CD4-positive, CD25-positive, alpha-beta regulatory T cell (primary cell): ENCODE measurements at places on chromosomes 2 and 18. TPM values are rescaled to one million over a fixed set of nuclear protein-coding genes. Genes with fewer than 3 reads are reported as not detected.

The MYL1 gene
- not detected for total RNA-seq

DNA sequence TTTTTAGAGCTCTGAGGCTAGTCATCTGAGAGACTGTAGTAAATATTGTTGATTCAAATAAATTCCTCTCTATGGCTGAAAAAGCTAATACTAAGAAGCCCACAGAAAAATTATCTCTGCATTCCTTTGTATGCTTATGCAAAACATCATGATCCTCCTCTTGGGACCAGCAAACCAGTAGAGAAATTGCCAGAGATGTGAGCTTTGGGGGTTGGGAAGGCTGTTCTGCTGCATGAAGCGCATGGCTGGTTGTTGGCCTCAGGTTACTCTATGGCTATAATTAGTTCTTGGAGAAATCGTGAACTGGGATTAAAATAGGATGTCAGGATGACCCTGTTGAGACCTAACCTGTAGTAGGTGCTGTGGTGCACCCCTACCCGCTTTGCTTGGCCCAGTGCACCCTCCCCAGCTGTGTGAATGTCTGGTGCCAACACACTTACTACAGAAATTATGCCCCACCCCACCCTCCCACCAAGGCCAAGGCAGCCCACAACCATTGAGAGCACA lies 35.5 kb upstream of the C1D start:
- DNase-seq, result no peak

DNA sequence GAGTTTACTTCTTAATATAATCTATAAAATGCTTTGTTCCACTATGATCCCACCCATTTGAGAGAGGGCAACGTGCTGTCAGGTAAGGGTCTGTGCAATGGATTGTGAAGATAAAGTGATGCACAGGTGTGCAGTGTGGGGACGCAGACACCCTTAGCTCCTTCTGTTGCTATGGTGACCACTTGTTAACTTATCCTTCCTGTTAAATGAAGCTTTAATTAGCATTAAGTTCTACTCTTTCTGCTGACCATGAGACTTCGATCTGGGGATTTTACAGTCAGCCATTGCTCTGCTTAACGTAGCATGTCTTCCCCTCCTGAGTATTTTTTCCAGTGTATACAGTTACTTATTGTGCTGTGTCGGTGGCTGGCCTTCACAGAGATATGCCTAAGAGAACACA lies 23.1 kb upstream of the ALKAL2 start:
- DNase-seq, result no peak

DNA sequence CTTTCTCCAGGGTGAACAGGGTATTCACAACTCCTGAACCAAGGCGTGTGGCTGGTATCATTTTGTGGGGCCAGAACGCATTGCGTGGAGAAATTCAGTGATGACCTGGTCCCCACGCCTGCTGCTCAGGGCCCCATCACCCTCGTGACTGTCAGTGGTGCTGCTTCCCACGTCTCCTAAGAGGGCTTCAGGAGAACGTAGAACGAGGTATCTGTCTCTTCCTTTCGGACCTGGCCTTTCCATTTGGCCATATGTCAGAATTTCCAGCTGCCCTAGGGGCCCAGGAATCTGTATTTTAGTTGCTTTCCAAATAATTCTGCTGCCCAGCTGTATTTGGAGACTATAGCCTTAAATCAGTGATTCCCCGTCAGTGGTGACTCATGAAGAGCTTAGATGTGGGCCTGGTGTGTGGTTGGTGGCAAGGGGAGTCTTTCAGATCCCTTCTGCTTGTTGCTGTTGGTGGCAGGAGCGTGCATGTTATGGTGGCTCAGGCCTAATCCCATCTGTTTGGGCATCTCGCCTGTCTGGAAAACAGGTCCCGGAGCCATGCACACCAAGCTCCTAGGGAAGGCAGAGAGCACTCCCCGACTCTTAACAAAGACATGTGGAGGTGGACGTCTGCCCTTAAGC lies 56.4 kb downstream of the NPAS2 start:
- DNase-seq, result no peak

GRCh38 chr2:43984533-43984932 lies 11.3 kb downstream of the LRPPRC start:
- no peak for DNase-seq
